Tibial nerve (tissue), 4 donors: ENCODE measurements at places on chromosomes 1 and 21.

GRCh38 chr1:16352842-16353535, 709 bp upstream of the FBXO42 start:
- no peak for DNase-seq

- DNase-seq = no peak
Observed at GRCh38 chr21:25561668-25562641, 45.3 kb downstream of the MRPL39 start.

- no peak for DNase-seq
Observed at GRCh38 chr1:44273560-44274350, 60.5 kb downstream of the DMAP1 start.

DNA sequence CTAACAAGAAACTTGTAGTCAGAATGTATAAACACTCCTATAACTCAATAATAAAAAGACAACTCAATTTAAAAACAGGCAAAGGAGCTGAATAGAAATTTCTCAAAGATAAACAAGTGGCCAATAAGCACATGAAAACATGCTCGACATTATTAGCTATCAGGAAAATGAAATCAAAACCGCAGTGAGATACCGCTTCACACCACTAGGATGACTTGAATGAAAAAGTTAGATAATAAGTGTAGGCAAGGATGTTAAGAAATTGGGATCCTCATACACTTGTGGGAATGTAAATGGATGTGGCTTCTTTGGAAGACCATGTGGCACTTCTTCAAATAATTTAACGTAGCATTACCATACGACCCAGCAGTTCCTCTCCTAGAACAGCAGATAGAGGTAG, 8.9 kb downstream of the RALGPS2 start:
- DNase-seq = no peak

GRCh38 chr1:196271212-196271947, 336.9 kb downstream of the KCNT2 start:
- DNase-seq = no peak

DNA sequence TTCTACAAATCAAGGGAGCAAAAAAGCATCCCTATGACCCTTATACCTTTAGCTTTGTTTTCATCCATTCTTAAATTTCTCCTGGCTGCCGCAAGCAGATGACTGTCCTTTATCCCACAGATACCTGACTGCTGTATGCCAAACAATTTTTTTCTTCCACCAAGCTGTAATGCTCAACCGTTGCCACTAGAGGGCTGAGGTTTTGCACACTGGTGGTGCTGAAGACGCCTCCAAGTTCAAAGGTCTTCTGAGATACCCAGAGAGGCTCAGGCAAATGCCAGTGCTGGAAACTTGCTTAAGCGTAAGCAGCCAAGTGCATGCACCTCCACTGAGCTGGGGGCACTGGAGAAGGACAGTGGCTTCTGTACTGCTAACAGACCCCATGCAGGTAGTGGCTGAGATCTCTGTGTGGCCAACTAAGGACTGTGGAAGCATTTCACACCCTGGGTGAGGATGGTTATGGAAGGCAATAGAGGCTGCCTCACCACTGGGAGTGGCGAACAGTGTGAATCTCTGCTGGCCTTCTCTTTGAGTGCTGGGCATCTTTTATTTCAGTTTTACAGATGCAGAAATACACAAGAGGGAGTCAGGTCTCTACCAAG, 28.5 kb downstream of the CNIH3 start:
- no peak for DNase-seq

- no peak for DNase-seq
Observed at GRCh38 chr1:163084330-163084729, 15.2 kb downstream of the RGS4 start.

- no peak for DNase-seq
Observed at GRCh38 chr1:34683616-34684015, 71.2 kb upstream of the GJB5 start.

GRCh38 chr1:158107916-158108315, 72.8 kb upstream of the CD1D start:
- DNase-seq = no peak

GRCh38 chr21:42220138-42220701, 1.3 kb downstream of the ABCG1 start:
- DNase-seq = no peak

- DNase-seq = no peak
Observed at GRCh38 chr1:9785406-9785805, 38.4 kb downstream of the CLSTN1 start.

- DNase-seq = no peak
Observed at GRCh38 chr1:48853006-48853405, 76.3 kb upstream of the BEND5 start.

GRCh38 chr1:151661751-151662150, 49.9 kb downstream of the SNX27 start:
- DNase-seq = no peak

- no peak for DNase-seq
Observed at GRCh38 chr21:38815060-38815405, 9.3 kb downstream of the ETS2 start.

DNA sequence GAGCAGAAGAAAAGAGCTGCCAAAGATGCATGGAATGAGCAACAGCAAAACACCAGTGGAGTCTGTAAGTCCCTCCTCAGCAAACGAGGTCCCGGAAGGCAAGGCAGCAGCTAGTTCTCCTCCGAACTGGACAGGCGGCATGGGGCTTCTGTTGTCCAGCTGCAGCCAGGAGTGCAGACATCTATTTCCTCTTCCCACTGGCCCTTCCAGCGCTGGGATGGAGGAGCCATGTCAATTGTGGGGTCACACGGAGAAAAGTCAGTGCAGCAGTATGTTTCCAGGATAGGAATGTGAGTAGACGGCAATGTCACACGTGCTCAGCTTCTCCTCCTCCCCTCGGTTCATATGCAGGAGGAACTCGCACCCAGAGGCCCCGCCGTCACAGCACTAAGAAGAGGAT, 46.5 kb downstream of the STX6 start:
- DNase-seq = no peak

DNA sequence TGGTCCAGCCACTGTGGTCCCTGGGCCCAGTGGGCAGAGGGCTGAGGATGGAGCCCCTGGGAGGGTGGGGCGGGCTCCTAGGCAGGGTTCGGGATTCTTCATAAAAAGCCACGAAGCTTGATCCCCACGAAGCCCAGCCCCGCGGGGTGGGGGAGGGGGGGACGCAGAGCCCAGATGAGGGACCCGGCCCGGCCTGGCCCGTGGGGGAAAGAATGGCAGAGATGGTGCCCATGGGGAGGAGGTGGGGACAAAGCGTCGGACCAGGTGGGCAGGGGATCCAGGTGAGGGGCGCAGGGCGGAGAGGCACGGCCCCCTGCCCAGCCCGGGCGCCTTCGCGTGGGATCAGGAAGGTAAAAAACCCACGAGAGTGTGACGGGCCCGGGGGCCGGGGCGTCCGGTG, 6.0 kb upstream of the SMIM12 start:
- no peak for DNase-seq

DNA sequence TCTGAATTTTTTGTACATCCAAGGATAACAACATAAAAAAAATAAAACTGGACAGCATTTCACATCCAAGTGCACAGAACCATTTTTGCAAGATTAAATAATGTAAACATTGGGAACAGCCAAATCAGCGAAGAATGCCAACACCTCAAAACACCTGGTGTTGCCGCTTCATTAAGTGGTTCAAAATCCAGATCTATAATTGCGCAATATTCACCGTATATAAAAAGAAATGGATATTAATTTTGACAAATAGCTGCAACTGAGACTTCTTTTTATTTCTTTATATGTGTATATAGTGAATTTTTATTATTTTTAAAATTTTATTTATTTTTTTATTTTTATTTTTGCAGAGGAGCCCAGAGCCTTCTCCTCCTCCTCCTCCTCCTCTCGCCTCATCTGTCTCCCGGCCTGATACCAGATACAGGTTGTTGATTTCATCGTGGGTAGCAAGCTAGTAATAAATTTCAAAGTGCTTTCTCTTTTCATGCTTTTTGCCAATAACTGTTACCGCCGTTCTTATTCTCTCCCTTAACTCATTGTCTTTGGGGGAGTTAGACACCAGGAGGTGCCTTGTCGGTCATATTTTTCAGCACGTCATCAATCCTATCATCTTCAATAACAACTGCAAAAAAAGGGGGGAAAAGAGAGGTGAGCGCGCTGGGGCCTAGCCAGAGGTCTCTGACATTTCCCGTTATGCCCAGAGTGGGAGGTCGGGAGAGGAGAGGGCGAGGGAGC, 2.7 kb downstream of the CAMK2N1 start:
- DNase-seq = no peak

DNA sequence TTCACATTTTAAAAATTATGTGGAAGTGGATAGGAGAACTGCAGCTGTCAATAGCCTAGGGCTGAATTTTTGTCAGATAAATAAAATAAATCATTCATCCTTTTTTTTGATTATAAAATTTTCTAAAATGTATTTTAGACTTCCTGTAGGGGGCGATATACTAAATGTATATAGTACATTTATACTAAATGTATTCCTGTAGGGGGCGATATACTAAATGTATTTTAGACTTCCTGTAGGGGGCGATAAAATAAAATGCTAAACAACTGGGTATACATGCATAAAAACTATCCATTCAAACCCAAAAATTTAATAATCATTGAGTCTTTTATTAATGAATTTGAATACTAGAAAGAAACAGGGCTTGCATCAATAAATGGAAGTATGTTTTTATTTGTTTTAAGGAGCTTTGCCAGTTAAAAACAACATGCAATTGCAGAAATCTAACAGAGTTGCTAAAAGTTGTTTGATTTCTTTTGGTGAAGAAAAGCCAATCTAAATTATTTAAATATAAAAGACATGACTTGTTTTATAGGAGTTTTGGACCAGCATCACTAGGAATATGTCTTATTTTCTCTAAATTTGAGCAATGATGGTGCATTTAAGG, 31.4 kb downstream of the CLCA1 start:
- no peak for DNase-seq

GRCh38 chr21:36379251-36379650, 5.9 kb upstream of the CHAF1B start:
- DNase-seq = no peak

DNA sequence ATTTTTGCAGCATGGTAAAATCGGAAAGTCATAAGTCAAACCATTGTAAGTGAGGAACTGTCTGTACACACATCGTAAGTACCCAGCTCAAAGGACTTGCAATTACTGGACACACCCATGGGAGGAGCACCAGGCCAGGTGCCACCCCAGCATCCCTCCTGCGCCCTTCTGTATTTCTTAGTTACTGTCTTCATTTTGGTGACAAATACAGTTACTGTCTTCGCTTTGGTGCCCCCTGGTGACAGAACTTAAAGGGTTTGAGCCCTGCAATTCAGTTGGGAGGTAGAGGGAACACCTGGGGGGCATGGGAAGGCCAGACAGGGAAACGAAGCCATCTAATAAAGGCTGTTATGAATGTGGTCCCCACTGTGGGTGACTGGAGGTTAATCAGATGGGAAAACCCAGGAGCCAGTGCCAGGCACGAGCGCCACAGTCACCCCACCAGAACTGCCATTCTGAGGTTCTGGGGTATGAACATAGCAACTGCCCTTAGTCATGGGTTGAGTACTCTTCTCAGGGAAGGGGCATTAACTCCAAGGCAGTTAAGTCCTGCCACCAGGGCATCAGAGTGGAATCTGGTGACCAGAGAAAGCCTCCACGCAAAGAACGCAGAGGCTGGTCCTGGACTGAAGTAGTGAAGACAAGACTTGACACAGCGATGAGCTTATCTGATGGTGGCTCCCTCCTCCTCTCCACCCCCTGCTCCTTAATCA, 612.9 kb downstream of the PTPRU start:
- peak; percentile 13 for DNase-seq

DNA sequence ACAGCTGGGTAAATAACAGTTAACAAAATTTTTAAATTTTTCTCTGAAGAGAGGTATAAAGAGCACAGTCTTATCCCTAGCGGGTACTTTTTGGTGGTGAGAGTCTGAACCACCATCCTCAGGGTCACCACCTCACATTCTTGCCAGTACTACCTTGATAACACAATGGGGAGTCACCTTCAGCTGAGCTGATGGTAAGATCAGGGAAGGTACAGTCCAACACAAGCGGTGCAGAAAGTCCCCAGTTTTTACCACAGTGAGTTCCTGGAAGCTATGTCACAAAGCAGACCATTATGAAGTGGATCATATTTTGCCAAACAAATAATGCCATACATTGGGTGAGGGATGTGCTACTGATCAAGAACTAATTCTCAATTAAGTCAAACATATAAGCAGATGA, 176.9 kb downstream of the FASLG start:
- no peak for DNase-seq

DNA sequence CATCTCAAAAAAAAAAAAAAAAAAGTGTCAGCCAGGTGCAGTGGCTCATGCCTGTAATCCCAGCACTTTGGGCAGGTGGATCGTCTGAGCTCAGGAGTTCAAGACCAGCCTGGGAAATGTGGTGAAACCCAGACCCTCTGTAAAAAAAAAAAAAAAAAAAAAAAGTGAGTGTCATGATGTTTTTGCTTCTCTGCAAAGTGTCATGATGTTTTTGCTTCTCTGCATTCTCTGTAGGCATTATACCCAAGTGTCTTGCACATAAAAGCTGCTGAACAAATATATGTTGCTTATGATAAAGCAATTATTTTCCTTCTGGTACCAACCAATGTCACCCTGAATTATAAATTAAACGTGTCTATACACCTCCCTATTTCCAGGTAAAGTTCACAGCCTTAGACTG, 1.7 kb downstream of the ACBD6 start:
- DNase-seq = no peak

DNA sequence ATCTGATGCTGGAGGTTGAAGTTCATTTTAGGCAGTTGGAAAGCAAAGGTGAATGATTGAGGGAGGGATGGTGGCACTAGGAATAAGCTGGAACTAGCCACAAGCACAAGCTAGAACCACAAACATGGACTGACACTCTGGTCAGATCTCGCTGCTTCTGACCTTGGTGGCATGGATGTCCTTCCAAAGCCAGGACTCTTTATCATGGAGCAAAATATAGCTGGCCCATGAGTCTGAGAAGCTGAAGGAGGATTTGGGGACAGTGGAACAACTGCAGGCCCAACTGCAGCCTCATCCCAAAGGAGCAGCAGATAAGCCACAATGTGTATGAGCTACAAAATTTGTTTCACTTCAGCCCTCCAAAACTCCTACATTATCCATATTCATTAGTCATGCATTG, 35.5 kb downstream of the SRSF11 start:
- no peak for DNase-seq

DNA sequence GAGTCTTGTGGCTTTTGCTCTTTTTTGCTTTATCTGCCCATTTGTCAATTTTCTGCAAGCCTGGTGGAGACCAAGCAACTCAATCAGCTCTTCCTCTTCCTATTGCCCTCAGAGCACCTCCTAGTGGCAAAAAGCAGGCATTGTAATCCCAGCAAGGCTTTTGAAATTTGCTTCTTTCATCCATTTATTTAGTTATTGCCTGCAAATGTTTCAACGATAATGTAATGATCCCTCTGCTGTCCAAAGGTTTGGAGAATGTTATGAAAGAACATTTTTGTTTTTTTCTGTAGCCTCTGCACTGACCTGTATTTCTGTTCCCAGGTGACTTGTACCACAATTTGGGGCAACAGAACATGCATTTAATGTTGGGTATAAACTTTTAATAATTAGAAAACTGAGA, 127.8 kb downstream of the GABPA start:
- no peak for DNase-seq

- DNase-seq = no peak
Observed at GRCh38 chr1:66365635-66366034, 168.3 kb upstream of the SGIP1 start.

GRCh38 chr1:25469177-25469576, 38.5 kb downstream of the MACO1 start:
- no peak for DNase-seq

GRCh38 chr21:43027846-43028731, 47.5 kb downstream of the CBS start:
- DNase-seq = no peak
